ENCODE measurements at places on chromosomes 7 and 10. TPM values are rescaled to one million over a fixed set of nuclear protein-coding genes. Genes with fewer than 3 reads are reported as not detected.

Gene THAP5
- total RNA-seq = 8.5 TPM

Gene ATOH7
- not detected for total RNA-seq

Gene GJD4
- total RNA-seq = not detected

Gene LRGUK
- under 0.01 TPM for total RNA-seq

Gene HMX2
- not detected for total RNA-seq

Gene C1QL3
- not detected for total RNA-seq

Gene DLG5
- total RNA-seq = 27.7 TPM

Gene LFNG
- 7.9 TPM for total RNA-seq

Gene PPP1R9A
- total RNA-seq = 0.51 TPM

Gene SPDYE11
- total RNA-seq = not detected

Gene TCAF2
- 1.8 TPM for total RNA-seq

Gene CLCN1
- total RNA-seq = not detected

Gene MLLT10
- total RNA-seq = 14.8 TPM

Gene CTAGE4
- 0.09 TPM for total RNA-seq

Gene PRTFDC1
- total RNA-seq = 9.6 TPM

Gene IL2RA
- total RNA-seq = not detected

Gene NPY4R2
- total RNA-seq = 0.47 TPM
